Posterior cingulate gyrus (tissue), 11 donors: ENCODE measurements at places on chromosomes 16 and 17.
A peak's percentile ranks its signal among the peaks of the same experiment; 100 is the strongest.

DNA sequence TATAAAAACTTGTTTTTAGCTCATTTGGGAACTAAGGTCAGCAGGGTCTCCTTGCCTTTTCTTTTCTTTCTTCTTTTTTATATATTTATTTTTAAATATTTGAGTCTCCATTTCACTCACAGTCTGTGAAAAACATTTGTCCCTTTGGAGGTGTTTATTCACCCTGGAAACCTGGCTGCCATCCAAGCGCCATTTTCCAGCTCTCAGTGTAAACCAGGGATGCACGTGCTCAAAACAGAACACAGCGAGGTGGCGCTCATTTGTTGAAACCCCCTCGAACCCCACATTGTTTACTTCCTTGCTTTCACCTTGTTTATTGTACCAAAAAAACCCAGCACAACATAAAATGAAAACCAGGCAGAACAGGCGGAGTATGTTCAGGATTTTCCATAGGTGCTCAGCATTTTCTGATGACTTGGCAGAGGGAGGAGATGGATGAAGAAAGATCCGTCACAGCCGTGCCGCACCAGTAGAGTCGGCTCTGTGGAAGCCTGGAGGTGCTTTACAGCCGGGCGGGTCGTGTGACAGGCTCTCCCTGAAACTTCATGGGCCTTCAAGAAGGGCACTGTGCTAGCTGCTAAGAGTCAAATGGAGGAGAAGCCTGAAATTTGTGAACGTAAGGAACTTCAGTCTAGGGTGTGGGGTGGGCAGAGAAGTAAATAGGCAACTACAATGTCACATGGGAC, 284.4 kb downstream of the FOXL1 start:
- peak; percentile 38 for DNase-seq

DNA sequence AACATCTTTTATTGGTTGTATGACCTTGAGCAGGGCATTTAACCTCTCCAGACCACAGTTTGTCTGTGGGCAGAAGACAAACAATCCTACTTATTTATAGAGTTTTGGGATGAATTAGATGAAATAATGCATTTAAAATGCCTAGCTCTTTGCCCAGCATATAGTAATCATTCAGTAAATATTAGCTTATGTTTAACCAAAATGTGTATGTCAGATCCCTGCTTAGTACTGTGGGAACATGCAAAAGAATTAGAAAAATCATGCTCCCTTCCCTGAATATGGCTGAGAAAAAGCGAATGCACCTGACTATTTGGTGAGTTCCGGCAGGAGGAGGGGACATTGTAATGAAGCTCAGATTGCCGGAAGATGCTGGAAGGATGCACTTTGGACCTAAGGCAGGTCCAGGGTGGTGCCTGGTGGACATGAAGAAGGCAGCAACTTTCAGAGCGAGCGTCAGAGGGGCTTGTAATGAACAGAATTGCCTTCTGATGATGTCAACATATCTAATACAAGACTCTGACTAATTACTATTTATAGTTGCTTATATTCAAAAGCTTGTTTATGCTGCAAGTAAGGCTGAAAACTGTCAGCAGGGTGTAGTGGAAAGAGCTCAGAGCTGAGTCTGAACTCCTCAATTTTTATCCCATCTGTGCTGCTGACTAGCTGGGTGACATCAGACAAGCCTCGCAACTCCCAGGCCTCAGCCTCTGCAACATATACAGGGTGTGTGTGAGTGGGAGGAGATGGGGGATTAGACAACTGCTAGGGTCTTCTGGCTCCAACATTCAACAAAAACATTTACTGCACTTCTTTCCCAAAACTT, 221.2 kb downstream of the PRKCA start:
- DNase-seq: peak; percentile 33

DNA sequence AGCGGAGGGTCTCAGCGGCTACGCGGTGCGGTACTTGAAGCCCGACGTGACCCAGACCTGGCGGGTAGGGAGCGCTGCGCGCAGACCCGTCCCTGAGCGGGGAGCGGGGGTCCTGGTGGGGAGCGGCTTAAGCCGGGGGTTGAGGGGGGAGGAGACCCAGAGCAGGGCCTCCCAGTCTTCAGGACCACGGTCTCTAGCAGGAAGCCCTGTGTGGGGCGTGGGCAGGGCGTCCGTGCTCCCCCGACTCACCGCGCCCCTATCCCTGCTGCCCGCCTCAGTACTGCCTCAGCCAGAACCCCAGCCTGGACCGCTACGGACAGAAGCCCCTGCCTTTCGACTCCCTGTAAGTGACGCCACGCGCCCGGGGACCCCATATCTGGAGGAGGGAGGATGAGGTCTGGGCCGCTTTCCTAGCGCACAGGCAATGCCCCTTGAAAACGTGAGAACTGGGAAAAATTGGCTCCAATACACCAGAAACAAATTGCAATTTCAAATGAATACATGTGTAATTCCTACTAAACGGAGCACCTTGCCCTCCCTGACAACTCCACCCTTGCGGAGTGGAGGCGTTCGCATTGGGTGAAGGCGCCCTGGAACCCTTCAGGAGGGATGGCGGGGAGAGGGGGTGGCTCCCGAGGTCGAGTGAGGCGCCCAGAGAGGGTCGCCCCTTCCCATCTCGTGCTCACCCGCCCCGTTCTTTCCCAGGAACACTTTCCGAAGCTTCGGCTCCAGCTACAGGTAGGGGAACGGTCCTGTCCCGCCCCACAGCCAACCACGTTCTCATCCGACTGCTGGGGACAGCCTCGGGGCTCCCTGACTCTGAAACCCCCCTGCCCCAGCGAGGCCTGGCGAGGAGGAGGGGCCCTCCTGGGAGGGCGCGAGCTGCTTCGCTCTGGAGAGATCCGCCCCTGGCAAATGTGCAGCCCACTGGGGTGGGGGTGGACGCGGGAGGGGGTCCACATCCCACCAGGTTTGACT, 14.6 kb upstream of the CNGB1 start:
- DNase-seq: no peak

DNA sequence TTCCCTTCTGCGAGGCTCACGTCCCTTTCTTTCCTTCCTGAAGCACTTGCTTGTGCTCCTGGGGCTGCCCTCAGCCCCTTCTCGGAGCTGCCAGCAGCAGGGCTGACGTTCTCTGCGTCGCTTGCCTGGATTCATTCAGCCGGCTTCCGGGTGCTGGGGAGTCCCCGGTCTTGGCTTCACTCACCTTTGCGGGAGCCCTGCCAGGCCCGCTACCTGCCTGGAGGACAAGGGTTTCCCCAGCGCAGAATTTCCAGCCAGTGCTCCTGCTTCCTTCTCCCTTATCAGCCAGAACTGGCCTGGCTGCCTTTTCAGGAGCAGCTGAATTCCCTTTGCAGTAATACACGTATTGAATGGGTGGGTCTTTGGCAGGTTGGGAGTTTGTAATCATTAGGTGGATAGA, 22.1 kb upstream of the IL17C start:
- no peak for DNase-seq

DNA sequence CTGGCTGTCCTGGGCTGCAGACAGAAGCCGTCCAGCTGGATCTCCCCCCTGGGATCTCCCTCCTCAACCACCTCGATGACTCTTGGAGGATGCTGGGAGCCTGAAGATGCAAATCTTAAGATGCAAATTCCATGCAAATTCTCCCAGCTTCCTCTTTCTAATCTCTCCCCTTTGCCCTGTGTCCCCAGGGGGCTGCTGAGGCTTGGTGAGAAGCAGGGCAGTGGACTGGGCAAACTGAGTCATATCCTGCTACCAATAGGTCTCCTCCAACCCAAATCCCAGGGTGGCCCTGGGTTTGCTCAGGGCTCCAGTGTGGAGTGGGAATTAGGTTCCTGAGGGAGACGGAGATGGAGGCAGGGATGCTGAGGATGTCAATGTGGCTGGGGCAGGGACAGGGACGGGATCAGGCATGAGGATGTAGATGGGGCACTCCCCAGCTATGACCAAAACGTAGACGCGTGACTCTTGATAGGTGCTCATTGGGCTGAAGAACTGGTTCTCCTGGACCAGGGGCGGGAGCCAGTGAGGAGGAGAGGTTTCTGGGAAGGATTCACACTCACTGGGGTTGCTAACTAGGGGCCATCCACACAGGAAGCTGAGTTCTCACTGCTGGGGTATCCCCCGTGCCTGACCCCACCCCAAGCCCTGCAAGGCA, 3.6 kb upstream of the ALOX12B start:
- no peak for DNase-seq
